ENCODE measurements at places on chromosomes 11 and 22.

DNA sequence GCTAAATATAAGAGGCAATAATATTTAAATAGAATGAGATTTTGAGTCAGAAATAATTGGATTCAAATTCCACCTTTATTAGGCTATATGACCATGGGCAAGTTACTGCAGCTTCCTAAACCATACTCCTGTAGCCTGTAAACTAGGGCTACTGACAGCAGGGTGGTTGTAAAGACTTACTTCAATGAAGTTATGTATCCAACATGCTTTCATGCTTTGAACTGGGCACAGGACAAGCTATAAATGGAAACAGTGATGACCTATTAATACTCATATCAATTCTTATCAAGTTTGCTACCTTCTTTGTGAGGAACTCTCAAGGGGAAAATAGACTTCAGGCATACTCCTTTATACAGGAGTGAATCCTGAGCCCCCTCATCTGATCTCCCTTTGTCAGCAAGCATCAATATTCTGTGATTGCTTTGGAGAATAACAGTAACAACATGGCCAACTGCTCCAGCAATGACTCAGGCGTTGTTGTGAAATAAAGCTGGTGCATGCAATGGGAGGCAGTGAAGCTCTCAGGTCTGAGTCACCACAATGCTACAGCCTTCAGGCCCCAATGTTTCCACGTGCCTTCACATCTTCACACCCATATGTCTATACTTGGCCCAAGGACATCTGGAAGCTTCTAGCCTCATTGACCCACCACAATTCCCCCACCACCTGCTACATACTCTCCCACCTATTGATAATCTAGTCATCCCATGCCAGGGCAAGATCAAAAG, 102.5 kb downstream of the KCNA4 start:
- no peaks in the 10 kb centered on the region for H3K4me1 ChIP-seq
- no peak for DNase-seq
- no peak overlapping the region for H3K27ac ChIP-seq
- no peaks in the 10 kb centered on the region for H3K27me3 ChIP-seq
- no peaks in the 10 kb centered on the region for H3K36me3 ChIP-seq

DNA sequence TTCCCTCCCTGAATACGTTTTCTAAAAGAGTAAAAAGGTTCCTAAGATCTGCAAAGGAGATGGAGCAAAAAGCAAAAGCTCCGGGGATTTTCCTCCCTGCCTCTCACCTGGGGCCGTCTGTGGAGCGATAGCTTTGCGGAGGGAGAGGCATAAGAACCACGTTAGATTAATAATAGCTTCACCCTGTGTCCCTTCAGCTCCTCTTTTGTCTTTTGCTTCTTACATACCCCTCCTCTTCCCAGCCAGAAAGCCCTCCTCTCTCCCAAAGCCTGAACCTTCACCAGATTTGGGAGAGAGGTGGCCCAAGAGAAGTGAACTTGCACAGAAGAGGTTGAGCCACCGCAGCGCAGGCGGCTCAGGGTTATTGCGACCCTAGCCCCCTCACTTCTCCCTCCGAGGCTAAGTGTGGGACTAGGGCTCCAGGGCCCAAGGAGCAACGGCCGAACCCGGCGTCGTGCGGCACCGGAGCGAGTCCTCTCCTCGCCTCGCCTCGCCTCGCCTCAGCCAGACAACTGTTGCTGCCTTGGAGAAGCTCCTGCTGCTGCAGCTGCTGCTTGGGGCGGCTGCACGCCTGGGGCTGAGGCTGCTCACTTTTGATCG, 97.6 kb upstream of the HSD17B12 start:
- no peak overlapping the region for H3K27ac ChIP-seq
- peak; percentile 75 for DNase-seq
- H3K4me3 ChIP-seq = no peak overlapping the region
- peaks cover 24% of the 10 kb centered on the region for H3K4me1 ChIP-seq
- no peaks in the 10 kb centered on the region for H3K36me3 ChIP-seq

DNA sequence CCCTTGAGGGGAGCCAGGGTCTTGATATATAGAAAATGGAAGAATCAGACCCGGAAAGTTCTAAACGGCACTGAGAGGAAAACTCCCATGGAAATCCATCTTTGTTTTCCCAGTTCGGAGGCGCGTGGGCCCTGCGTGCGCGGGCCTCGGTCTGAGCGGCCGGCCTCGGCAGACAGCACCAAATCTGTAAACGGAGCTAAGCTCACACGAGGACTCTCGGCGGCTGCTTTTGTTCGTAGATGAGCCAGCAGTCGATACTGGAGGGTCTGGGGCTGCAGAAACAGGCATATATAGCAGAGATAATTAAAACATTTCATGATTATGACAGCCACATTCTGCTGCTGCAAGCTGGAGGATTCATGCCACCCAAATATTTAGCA, 68.5 kb upstream of the PPARA start:
- peak overlapping the region; percentile 66 for H3K27ac ChIP-seq
- no peak for DNase-seq
- no peak overlapping the region for H3K4me3 ChIP-seq

DNA sequence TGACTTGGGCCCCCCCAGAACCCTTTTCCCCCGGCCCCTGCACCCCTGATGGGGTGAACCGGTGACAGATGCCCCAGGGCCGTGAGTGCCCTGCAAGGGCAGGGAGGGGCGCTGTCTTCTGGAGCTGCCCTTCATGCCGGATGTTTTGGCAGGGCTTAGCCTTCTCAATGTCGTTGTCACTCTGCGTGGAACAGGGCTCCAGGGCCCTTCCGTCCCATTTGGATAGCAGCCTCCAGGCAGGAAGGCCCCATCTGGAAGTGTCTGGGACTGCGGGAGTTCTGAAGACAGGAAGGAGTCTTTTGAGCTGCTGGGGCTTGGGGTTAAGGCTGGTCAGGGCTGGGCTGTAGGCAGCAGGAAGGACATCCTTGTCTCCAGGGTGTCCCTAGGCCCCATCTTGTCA, 4.6 kb downstream of the FRMD8 start:
- peaks cover 7% of the 10 kb centered on the region for H3K36me3 ChIP-seq
- H3K27me3 ChIP-seq = no peaks in the 10 kb centered on the region
- H3K4me3 ChIP-seq = peak overlapping the region; percentile 87

DNA sequence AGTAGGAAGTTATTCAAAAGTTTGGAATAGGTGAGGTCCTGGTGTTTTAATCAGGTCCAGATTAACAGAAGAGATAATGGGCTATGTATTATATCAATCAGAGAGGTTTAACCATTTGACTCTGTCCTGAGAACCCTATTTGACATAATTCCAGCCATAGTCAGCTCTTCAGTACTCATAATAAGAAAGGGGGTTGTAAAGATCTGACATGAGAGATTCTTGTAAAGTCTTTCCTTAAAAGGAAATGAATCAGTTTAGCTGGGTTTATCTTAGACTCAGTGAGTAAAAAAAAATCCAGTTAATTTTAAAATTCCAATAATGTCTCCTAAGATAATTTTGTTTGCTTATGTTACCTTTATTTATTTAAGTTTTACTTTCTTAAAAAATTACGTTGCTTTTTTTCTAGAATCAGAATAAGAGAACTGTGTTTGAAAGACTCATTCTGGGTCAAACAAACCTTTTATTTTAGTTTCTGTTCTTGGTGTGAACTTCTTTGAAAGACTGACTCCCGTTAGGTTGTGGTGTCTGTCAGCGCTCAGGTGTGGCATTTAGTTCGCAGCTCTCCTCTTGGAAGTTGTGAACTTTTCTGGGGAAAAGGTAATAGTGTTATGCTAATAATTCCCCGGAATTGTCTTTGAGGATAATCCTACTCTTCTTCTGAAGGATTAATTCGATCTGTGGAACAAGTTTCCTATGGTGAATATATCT, 20.5 kb downstream of the NUCB2 start:
- H3K36me3 ChIP-seq = peaks cover 9% of the 10 kb centered on the region
- H3K4me3 ChIP-seq = no peak overlapping the region
- no peak for DNase-seq

DNA sequence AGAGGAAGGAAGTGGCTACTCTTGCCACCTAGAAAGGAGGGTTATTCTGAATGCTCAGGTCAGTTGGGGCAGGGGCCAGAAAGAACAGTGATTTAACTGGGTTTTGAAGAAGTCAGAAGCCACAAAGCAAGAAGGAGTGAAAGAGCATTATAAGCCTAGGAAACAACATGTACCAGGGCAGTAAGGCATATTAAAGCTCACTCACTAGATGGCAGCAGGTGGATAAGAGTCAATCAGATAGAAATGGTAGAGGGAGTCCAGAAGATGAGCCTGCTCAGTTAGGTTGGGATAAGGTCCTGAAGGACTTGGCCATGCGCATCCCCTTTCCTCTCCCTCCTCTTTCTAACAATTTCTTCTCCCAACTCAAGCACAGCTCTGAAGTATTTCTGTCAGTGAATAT, 22.0 kb upstream of the PATE1 start:
- no peaks in the 10 kb centered on the region for H3K4me1 ChIP-seq
- H3K27ac ChIP-seq = no peak overlapping the region
- no peak for DNase-seq
- H3K4me3 ChIP-seq = no peak overlapping the region
- no peaks in the 10 kb centered on the region for H3K36me3 ChIP-seq

DNA sequence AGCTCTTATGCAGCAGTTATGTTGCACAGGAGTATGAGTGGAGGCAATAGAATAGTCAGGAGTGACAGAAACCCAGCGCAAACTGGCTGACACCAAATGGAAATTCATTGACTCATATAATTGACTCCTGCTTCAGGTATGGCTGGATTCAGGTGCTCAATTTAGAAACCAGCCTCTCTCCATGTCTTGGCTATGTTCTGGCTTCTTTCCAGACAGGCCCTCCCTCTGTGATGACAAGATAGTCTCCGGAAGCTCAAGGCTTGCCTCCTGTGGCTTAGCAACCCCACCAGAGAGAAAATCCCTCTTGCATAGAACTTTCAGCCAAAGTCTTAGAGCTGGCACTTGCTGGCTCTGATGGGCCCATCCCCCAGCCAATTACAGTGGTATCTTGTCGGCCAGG, 28.1 kb upstream of the MN1 start:
- peaks cover 23% of the 10 kb centered on the region for H3K4me1 ChIP-seq
- H3K4me3 ChIP-seq = no peak overlapping the region
- H3K27ac ChIP-seq = no peak overlapping the region
- H3K36me3 ChIP-seq = peaks cover 2% of the 10 kb centered on the region
- no peak for DNase-seq
- no peaks in the 10 kb centered on the region for H3K27me3 ChIP-seq

DNA sequence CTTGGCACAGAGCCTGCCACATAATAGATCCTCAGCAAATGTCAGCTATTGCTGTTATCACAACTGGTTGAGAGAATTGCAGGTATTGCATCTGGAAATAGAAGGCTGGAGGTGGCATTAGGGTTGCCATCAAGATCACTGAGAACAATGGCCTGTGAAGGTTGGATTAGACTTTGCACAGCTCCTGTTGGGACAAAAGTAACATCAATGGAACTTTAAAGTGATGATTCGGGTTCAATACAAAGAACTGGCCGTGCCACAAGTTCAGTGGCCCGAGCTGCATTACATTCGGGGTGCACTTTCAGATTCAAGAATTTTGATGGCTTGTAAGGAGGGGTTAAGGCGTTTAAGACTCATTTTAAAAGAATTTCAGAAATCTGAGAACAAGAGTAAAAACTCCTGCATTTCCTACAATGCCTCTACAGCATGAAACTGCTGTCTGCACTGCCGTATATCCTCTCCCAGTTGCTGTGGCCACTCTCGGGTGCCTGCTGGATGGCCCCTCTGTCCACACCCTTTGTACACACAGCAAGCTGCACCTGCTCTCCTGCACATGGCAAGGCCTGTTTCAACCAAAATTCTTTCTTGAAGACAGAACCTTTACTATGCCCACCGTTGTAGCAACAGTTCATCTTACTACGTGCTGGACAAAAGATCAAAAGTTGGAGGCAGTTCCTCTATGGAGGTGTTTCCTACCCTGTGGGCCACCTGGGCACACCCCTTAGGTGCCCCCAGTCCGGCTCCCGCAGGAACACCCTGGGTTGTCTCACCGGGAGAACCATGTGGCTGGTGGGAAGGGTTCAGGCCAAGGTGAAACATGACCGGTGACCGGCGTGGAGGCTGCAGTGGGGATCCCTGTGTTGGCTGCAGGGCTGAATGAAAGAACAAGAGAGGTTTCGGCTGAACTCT, 17.5 kb upstream of the SHANK2 start:
- peaks cover 33% of the 10 kb centered on the region for H3K27me3 ChIP-seq
- no peak overlapping the region for H3K4me3 ChIP-seq
- H3K4me1 ChIP-seq = no peaks in the 10 kb centered on the region
- peak; percentile 68 for DNase-seq
- no peaks in the 10 kb centered on the region for H3K36me3 ChIP-seq
- no peak overlapping the region for H3K27ac ChIP-seq

GRCh38 chr11:61893981-61894380, 2.6 kb upstream of the FADS3 start:
- peaks cover 13% of the 10 kb centered on the region for H3K36me3 ChIP-seq
- no peaks in the 10 kb centered on the region for H3K27me3 ChIP-seq
- DNase-seq = no peak
- H3K4me3 ChIP-seq = no peak overlapping the region
- H3K27ac ChIP-seq = peak overlapping the region; percentile 90

DNA sequence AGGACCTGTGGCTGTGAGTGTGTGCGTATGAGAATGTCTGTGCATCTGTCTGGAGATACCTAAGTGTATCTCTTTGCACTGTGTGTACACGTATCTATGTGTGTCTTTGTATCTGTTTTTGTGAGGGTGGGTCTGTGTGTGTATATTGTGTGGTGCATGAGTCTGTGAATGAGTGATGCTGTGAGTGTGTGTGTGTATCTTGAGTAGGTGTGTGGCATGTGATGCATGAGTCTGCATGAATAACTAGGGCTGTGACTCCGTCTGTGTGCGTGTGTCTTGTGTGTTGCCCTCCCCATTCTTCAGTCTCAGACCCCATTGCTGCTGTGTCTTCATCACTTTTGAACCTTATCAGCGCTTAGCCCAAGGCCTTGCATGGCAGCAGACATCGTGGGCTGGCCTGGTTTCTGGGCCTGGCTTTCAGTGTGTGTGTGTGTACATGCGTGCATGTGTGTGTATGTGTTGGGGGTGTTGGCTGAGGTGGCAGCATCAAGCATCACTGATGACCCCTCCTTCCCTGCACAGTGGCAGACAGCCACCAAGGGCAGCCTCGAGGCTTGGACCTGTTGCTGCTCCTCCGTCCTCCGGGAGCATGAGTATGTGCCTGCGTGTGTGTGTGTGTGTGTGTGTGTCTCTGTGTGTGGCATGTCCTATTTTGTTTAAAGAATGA, 1.4 kb downstream of the SGSM1 start:
- H3K27ac ChIP-seq = no peak overlapping the region
- no peak for DNase-seq
- H3K36me3 ChIP-seq = no peaks in the 10 kb centered on the region
- peaks cover 30% of the 10 kb centered on the region for H3K27me3 ChIP-seq

Measured in osteocyte (in vitro differentiated cells).